CD4-positive, alpha-beta T cell treated with Interferon alpha-2 for 1 hour (primary cell): ENCODE measurements at places on chromosomes 16 and 17.

- no peak for DNase-seq
These were observed 5.0 kb downstream of the SPDYE4 start for GRCh38 chr17:8753136-8753975.

DNA sequence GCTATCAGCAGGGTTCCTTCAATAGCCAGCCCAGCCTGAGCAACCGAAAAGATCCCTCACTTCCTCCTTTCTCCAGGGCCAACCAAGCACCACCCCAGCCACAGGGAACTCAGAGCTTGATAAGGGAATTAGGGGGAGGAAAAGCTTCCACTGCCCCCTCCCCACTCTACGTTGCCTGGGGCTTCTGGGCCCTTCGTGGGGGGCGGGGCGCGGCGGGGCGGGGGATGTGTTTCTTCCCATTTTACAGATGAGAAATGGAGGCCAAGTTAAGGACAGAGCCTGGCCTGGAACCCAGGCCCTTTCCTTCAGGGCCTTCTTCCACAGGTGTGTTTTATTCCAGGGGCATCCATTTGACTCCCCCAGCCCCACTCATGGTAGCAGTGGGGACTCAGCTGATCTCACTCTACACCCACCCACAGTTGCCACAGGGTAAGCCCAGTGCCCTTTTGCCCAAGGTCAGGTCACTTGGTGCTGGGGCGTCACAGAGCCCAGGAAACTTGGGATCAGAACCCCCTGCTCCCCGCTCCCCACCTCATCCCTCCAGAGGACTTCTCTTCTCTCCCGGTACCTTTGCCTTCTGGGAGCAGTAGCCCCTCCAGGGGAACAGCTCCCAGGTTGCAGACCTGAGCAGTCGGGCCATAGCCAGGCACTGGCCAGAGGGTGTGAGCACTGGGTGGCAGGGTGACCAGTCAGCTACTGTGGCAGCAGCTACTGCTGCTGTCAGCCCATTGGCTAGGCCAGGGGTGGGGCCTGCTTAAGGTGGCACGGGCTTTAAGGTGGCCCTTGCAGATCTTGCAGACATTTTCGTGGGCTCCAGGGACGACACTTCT lies at the start of gene LDHD:
Gene LDHD, minus strand, starts transcription at position 700 of the 830 bp plus-strand sequence. Its CDS starts 60 bp downstream, at position 640.
- peak; percentile 34 for DNase-seq

- no peak for DNase-seq
These were observed 80.3 kb downstream of the TNRC6C start for GRCh38 chr17:78038748-78039288.

GRCh38 chr16:67538666-67539101 lies 10.1 kb downstream of the RIPOR1 start:
- no peak for DNase-seq

GRCh38 chr17:36675250-36675649 lies 73.9 kb downstream of the MRM1 start:
- peak; percentile 33 for DNase-seq

DNA sequence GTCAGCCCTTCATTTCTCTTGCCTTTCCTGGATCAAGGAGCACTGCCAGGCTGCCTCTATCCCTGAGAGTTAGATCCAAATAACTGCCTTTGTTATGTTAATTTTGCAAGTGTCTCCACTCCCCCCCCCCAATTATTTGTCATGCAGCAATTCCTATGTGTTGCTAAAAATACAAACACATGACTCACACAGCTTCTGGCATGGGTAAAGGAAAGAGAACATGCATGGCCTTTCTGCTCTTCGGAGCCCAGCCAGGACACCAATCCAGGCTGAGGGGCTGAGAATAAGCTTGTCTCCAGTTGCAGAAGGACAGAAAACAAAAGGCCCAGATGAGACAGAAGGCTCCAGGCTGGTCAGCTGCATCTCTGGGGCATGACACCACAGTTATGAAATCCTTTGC lies 148.0 kb upstream of the TNRC6C start:
- no peak for DNase-seq

DNA sequence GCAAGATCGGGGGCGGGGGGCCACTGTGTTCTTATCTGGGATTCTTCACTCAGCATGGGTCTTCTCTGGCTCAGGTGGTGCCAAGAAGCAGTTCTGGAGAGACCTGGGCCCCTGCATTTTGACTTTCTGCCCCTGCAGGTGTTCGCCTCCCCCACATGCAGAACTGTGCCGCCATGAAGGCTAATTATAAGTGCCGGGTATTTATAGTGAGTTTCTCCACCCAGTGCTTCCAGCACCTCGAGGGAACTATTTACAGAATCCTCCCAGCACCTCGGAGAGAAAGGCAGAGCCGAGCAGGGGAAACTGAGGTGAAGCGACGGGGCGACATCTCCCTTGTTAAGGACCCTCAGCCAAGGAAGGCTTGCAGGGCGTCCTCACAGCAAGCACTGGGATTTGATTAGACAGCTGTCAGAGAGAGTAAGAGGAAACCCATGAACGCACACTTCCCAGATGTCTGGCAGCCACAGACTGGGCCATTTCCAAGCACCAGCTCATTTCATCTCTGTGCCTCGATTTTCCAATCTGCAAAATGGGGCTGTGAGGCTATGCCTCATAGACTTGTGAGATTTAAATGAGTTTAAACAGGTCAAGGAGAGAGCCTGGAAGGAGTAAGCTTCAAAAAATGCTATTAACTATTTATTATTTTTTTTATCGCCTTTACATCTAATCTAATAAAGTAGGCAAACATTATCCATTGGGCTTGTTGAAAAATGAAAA lies 36.4 kb upstream of the GRIN2A start:
- DNase-seq: no peak

DNA sequence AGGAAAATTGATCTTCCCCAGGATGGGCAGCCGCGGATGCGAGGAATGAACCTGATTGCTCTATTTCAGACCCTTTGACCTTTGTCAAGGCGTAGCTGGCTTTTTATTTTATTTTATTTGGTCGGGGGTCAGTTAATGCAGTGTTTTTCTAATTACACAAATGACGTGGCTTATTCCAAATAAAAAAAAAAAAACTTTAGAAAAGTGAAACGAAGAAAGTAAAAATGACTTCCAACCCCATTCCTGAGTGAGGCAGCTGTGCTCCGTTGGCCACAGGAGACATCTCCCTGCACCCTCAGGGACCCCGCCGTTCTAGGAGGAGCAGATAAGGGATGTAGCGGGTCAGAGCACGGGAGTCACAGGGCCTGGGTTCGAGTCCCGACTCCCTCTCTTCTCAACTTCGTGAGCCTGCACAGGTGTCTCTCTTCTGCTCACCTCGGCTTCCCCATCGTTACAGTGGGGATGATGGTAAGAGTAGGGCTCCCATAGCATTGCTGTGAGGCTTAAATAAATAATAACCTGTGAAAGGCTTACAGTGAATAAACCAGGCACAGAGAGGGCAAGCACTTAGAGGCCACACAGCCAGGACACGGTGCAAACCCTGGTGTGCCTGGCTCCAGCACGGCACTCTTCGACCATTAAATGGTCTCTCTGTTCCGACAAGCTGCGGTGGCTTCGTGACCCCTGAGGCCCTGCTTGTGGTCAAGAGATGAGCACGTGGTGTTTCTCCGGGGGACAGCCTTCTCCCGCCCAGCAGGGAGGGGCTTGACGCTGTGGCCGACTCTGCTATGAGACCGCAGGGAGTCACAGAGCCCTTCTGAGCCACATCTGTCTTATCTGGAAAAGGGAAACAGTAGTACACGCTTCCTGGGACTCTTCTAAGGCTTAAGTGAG lies 10.2 kb downstream of the FOXF1 start:
- no peak for DNase-seq

GRCh38 chr16:73753931-73754330 lies 542.7 kb upstream of the PSMD7 start:
- no peak for DNase-seq

DNA sequence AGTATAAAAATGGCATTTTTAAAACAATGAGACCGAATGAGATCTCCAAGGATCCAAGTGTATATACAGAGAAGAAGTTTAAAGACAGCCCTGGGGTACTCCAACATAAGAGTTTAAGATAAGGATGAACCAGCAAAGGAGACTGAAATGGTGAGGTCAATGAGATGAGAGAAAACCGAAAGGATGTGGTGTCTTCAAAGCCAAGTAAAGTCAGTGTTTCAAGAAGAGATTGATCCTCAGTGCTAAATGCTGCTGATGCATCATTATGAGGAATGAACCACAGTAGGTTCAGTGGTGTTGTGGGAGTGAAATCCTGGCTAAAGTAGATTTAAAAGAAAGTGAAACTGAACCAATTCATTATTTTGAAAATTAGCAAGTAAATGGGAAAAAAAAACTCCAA lies 38.1 kb upstream of the NLK start:
- peak; percentile 7 for DNase-seq
